T-helper 1 cell (primary cell): ENCODE measurements at places on chromosomes 13 and 19.

DNA sequence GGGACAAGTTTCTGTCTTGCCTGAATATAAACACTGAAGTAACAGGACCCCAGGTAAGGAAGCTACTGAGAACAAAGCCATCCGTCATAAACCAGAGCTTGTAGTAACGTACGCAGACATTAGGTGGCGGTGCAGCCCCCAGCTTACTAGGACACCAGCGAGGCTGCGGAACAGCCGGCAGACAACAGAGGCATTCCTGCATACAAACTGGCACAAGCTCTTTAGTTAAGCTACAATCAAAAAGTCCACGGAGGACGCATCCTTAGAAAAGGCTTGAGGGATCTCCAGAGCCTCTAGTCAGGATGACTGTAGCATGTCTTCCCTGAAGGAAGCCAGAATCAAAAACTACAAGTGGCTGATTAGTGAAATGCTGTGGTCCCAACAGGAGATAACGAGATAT is 26.2 kb downstream of the ZNF160 start:
- DNase-seq, result no peak

GRCh38 chr13:43916828-43917227 is 37.1 kb downstream of the LACC1 start:
- DNase-seq, result no peak

DNA sequence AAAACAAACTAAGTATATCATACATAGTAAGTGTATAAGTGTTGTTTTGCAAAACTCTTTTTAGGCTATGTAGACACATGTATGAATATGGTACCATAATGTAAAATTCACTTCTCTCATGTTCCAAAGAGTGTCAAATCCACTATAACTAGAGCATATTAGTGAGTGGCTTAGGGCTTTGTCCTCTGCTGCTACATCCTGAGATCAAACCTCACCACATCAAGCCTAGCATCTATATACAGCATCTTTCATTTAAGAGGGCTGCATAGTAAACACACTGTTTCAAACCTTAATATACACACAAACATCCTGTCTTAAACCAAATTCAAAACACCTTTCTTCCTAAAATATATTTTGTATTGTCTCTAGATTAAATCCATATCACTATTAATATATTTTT is 38.7 kb downstream of the ELF1 start:
- DNase-seq, result no peak

GRCh38 chr13:51339952-51340732 is 651 bp downstream of the SERPINE3 start:
- no peak for DNase-seq

- no peak for DNase-seq
These were observed 87.4 kb upstream of the UFM1 start for GRCh38 chr13:38262211-38262610.

DNA sequence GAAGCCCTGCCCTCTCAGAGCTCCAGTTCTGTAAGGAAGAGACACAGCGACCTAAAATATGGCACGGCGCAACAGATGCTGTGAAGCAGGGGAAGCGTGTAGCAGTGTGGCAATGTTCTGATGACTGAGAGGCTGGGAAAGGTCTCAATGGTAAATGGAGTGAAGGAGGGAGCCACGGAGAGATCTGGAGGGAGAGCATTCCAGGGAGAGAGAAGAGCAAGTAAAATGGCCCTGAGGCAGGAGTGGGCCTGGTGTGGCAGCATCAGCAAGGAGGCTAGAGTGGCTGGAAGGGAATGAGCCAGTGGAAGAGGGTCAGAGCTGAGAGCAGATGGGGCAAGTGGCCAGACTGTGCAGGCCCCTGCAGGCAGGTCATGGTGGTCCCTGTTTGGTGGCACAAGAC is 16.4 kb downstream of the RCN3 start:
- DNase-seq, result no peak

DNA sequence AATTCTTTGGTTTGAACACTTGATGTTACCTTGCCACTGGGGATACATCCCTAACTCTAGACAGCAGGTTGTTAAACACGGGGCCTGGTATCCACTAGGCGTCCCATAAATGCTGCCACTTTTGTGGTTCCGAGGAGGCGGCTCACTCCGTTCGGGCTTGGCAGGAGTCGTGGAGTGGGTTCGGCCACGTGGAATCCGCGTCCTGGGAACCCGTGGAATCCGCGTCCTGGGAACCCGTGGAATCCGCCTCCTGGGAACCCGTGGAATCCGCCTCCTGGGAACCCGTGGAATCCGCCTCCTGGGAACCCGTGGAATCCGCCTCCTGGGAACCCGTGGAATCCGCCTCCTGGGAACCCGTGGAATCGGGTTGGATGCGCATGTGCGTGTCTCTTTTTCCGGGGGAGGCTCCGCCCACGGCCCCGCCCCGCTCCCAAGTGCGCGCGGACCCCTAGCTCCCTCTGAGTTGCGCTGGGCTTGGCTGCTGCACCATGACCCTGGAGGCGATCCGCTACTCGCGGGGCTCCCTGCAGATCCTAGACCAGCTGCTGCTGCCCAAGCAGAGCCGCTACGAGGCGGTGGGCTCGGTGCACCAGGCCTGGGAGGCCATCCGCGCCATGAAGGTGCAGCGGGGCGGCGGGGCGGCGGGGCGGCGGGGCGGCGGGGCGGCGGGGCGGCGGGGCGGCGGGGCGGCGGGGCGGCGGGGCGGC is at the start of gene MRI1:
Gene MRI1 (plus strand): TSS at position 422 of the 707 bp plus-strand sequence. CDS start 67 bp downstream, at position 489.
- peak; percentile 51 for DNase-seq

DNA sequence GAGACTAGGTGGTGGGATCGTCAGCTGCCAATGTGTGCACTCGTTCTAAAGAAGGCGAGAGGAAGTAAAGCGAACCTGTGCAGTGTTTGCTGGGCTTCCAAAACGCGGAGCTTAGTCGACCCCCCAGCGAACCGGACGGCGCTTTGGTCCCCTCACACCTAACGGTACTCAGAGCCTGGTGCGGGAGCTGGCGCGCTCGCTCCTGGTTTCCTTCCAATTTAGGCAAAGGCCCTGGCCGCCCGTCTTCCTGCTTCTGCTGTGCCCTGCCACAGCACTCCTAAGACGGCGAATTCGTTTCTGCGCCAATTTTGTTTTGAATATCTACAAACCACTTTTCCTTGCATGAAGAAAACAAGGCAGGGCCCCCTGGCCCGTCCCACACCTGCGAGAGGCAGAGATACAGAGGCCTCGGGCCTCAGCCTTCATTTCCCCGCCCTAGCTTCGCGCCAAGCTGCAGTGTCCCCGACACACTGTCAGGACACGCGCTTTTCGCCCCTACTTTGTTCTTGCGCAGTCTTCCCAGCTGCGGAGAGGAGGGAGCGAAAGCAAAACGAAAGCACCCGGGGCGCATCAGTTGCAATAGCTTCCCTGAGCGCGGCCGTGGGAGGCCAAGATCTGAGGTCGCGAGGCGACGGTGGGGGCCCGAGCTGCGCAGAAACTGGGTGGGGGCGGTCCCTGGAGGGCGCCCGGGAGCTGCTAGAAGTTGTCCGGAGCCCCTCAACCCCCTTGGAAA is 111.9 kb downstream of the KCNRG start:
- DNase-seq, result peak; percentile 54

GRCh38 chr19:53898636-53899341 is 10.3 kb upstream of the CACNG7 start:
- no peak for DNase-seq

DNA sequence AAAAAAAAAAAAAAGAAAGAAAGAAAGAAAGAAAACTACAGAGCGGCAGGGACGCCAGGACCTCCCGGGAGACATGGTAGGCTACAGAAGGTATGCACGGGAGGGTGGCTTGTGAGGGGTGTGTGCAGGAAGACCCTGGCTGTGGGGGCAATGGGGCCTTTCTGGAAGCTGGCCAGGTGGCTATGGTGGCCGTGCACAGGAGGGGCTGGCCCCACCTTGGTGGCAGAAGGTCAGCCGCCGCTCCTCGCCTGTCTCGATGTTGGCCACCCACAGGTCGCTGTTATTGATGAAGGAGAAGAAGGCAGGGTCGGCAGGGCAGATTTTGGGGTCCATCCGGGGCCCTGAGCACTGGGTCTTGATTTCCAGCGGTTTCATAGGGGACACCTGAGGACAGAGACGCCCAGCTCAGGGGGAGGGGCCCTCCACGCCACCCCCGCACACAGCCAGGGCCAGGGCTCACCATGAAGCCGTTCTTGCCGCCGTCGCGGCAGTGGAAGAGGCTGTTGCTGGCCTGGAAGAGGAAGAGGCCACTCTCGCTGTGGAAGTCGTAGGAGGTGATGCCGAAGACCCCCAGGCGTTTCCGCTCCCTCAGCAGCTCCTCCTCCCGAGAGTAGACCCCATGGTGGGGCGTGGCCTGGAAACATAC is 19.8 kb downstream of the DPP9 start:
- no peak for DNase-seq

- DNase-seq, result no peak
These were observed 13.5 kb downstream of the PLPP2 start for GRCh38 chr19:277581-278165.
